ENCODE measurements at places on chromosomes 3 and 15. TPM values are rescaled to one million over a fixed set of nuclear protein-coding genes. Genes with fewer than 3 reads are reported as not detected.

- H3K4me1 ChIP-seq = no peaks in the 10 kb centered on the region
- no peaks in the 10 kb centered on the region for H3K27me3 ChIP-seq
- no peak overlapping the region for H3K4me3 ChIP-seq
These were observed 22.9 kb upstream of the HRH1 start for GRCh38 chr3:11131371-11131770.

DNA sequence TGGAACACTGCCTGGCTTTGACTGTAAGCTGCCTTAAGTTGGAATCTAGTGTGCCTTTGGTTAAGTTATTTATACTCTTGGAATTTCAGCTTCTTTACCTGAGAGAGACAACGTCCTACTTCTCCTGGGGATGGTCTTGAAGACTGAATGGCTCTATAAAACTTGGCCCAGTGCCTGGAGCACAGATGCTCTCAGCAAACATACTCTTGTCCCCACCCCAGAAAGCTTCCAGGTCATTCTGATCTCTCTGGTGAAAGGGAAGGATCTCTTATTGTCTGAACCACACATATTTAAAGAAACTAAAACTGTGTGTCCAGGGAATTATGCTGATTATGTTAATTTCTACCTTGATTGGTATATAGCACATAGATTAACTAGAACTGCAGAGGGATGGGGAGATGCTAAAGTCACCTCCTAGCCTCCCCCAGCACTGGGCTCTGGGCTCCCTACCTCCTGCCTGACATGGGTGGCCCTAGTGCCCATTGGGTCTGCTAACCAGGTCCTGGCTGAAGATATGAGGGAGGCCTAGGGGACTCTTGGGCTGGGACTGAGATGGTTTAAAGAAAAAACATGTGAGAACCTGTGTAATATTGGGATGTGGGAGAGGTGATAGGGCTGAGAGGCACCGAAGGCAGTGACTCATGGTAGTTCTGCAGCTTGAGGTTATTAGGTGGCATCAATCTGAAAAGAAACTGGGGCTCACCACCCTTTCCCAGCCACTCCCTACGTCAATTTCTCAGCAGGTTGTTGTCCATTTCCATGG is 171.0 kb downstream of the RPLP1 start:
- DNase-seq = no peak
- no peaks in the 10 kb centered on the region for H3K4me1 ChIP-seq
- no peaks in the 10 kb centered on the region for H3K36me3 ChIP-seq
- H3K27ac ChIP-seq = no peak overlapping the region
- no peak overlapping the region for H3K4me3 ChIP-seq

DNA sequence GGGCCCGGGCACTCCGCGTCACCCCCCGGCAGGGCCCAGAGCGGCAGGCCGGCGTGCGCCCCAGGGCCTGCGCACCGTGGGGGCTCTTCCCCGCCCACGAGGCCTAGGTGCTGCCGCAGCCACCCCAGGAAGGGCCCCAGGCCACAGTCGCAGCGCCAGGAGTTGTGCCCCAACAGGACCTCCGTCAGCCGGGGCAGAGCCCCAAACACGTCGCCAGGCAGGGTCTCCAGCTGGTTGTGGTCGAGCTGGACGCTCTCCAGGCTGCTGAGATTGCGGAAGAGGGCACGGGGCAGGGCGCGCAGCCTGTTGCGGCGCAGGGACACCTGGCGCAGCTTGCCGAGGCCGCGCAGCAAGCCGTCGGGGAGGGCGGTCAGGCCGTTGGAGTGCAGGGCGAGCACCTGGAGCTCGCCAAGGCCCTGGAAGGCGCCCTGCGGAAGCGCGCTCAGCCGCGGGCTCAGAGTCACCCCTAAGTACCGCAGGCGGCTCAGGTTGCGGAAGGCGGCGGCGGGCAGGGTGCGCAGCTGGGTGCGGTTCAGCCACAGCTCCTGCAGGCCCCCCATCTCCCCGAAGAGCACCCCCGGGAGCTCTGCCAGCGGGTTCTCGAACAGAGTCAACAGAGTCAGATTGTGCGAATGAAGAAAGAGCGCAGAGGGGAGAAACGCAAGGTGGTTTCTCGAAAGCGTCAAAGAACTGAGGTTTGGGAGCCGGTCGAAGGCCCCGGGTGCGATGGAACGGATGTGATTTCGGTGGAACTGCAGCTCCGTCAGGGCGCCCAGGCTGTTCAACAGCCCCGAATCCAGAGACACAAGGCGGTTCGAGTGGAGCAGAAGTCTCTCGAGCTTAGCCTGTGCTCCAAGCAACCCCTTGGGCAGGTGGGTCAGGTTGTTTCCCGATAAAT is 2.0 kb downstream of the GP5 start:
- H3K4me3 ChIP-seq = peak overlapping the region; percentile 46
- no peak for DNase-seq
- H3K27ac ChIP-seq = peak overlapping the region; percentile 61
- H3K4me1 ChIP-seq = no peaks in the 10 kb centered on the region
- no peaks in the 10 kb centered on the region for H3K27me3 ChIP-seq

- H3K36me3 ChIP-seq = no peaks in the 10 kb centered on the region
- H3K4me3 ChIP-seq = no peak overlapping the region
- no peak for DNase-seq
These were observed 228.0 kb downstream of the UACA start for GRCh38 chr15:70535071-70535954.

Gene ST3GAL6
- 22.1 TPM for total RNA-seq

Gene ARPIN
- total RNA-seq = 14.6 TPM

Gene IGSF10
- 14.4 TPM for total RNA-seq
